ENCODE measurements at places on chromosomes 3 and 15.

GRCh38 chr15:46242935-46243334 lies 608.1 kb downstream of the SQOR start:
- DNase-seq: no peak

- no peak for DNase-seq
Observed at GRCh38 chr3:130533247-130533646, 16.3 kb downstream of the COL6A6 start.

- DNase-seq: no peak
Observed at GRCh38 chr3:8371085-8371551, 130.5 kb upstream of the LMCD1 start.

- no peak for DNase-seq
Observed at GRCh38 chr15:75508840-75509532, 57.5 kb upstream of the SIN3A start.

DNA sequence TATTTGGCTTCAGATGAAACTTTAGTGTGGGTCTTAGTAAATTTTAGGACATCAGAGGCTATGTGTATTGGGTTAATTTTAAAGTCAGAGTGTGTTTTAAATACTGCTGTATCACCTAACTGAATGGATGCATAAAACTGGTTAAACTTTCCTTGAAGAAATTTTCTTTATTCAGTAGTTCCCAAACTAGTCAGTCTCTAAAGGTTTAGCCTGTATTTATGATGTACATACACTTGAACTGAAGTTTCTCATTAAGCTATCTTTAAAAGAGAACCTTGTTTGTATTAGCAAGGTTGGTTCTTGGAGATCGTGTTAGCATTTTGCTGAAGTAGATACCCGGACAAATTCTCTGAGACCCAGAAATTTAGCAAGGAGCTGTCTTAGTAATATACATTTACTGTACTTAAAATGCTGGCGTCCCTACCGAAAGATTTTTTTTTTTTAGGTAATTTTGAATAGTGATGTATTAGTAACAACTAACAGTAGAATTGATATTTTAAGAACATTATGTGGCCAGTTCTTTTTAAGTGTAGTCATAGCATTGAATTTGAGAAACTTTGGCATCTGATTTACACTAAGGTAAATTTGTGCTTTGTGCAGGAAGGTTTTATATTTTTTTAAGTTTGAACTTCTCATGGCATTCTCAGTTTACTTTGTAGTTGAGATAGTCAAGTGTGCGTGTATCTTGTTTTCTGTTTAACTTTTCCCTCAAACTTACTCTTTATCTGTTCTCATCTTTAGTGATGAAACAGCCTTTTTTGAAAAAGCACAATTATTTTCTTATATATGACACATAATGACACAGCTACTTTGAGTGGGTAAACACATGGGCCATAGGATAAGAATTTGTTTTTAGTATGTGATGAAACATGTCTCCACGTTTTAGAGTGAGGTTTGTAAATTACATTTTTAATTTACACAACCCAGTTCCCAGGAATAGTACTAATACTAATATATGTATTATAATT lies 2.9 kb downstream of the DIPK2A start:
- no peak for DNase-seq

DNA sequence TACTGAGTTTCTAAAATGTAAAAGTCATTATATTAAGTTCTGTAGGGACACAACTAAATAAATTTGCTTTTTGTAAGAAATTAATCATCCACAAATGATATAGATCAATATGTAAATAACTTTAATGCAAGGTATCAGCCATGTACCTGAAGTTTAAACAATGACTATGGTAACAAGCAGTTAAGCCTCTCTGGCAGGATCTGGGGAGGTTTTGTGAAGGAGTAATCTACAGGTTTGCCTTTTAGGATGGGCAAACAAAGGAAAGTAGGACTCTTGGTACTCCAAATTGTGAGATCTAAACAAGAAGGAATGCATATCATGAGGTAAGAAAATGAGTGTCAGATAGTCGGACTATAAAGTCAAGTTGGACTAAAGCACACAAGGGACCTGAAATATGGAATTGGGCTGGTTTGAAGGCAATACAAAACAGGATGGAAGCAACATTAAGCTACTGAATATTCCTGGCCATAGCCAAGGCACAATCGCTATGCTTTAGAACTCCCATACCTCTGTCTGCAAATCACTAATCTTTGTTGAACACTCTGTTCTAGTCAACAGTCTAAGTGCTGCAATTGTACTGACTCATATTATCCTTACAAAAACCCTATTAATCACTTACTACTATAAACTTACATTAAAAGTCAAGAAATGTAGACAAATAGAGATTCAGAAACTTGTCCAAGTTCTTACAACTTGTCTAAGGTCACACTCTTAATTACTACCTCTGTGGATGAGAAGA lies 412.8 kb downstream of the DIPK2A start:
- DNase-seq: no peak

DNA sequence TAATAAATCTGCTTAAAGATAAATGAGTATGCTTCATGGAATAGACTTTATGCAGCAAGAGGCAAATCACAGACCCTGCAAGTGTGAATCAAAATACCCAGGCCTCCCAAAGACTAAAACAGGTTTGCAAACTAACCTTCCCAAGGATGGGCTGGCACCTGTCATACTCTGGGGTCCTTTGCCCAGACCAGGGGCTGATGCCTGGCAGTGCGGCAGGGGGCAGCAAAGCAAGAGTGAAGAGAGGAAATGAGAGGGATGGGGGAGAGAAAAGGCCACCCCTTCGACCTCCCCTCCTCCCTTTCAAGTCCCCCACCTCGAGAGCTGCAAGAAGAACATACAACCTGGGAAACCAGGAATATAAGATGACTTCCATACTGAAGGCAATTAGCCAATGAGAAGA lies 31.8 kb downstream of the XXYLT1 start:
- DNase-seq: no peak

DNA sequence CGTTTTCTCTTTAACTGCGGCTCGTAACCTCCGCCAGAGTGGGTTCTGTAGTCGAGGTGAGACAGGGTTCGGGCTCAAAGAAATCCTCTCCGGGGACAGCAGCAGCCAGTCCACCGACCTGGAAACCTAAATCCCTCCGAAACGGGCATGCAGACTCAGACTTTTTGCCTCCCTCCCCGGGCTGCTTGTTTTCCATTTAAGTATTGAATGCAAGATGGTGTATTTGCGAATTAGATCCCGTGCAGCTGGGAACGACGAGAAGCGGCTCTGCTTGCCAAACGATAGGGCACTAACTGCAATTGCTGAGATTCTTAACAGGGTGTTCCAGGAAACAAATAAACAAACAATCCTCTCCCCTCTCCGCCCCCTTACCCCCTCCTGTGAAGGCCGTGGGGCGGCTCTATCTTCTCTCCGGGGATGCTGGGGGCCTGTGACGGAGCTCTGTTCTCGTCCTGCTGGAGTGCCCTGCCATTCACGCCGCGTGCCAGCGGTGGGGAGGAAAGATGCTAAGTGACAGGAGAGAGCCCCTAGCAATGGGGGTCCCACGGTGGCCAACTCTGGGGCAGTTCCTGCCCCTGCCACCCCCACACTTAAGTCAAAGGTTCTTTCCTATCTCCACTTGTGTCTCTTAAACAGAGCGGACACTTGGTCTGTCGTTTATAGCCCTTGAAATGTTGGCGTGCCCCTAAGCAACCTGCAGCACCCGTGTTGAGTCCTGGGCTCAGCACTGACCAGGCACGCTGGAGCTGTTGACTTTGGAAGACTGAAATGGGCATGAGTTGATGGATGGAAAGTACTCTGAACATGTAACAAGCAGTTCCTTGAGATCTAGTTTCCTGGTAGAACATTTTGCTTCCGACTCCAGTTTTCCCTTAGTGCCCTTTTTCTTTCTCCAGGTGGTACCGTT lies 1.3 kb upstream of the ETV5 start:
- no peak for DNase-seq

DNA sequence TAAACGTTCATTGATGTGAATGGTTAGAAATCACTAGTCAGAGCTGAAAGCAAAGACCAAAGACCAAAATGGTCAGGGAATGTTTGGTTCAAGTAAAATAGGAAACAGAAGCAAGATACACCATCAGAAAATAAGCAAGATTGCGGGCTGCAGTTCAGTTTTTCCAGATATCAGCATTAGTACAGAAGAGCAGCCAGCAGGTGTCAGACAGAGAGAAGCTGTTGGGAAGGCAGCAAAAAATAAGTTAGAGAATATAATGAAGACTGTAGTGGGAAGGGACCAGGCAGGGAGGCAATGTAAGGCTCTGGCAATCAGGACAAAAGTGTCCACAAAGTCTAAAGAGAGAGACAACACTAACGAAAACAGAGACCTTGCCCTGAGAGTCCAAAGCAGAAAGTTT lies 639.4 kb upstream of the NAALADL2 start:
- no peak for DNase-seq

- DNase-seq: peak; percentile 46
Observed at GRCh38 chr15:64897345-64897985, 14.2 kb upstream of the ANKDD1A start.

DNA sequence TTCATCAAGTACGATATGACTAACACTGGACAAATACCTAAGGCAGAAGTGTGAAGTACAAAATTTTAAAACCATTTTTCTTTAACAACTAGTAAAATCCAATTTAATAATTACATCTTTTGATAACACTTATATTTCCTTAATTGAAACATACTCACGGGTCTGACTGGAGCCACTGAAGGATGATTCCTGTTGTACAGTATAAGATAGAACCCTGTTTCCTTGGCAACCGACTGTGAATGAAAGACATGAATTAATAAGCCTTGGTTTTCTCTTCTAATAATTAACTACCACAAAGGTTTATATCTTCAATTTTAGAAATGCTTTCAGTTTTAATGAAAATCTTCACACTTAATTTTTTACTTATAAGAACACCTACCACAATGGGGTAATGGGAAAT lies 19.4 kb downstream of the DHX36 start:
- DNase-seq: no peak

- DNase-seq: no peak
Observed at GRCh38 chr3:8574040-8574669, 70.4 kb downstream of the SSUH2 start.

GRCh38 chr3:66182246-66182645 lies 38.6 kb upstream of the SLC25A26 start:
- DNase-seq: no peak

GRCh38 chr3:19149368-19149767 lies 1.1 kb downstream of the KCNH8 start:
- peak; percentile 3 for DNase-seq

GRCh38 chr3:124592658-124593441 lies 137.4 kb upstream of the UMPS start:
- no peak for DNase-seq

DNA sequence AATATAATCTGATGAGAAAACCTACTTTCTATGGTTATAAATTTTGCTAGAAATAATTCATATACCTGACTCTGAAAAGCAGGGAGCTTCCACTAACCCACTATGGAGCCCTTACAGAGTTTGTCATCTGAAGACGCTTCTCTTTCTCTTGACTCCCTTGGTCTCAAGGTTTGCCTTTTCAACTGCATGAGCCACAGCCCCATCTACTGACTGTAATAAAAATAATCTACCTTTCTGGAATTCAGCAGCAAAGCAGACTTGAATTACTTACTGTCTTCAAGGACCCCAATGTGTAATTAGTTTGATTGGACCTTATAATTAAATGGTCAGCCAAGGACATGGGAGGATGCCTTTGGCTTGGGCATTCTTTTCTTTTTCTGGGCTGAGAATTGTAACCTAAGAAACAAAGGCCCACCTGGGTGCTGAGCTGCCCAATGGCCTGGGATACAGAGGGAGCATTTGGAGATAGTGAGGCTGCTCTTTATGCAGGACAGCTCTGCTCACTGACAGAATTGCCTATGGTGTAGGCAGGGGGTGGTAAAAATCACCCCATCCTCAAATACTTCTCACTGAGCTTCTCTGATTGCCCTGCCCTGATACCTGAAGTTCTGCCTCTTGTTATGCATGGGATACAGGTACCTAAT lies 178.6 kb upstream of the TRIM42 start:
- no peak for DNase-seq

- DNase-seq: no peak
Observed at GRCh38 chr3:147649475-147649874, 240.3 kb downstream of the ZIC1 start.

DNA sequence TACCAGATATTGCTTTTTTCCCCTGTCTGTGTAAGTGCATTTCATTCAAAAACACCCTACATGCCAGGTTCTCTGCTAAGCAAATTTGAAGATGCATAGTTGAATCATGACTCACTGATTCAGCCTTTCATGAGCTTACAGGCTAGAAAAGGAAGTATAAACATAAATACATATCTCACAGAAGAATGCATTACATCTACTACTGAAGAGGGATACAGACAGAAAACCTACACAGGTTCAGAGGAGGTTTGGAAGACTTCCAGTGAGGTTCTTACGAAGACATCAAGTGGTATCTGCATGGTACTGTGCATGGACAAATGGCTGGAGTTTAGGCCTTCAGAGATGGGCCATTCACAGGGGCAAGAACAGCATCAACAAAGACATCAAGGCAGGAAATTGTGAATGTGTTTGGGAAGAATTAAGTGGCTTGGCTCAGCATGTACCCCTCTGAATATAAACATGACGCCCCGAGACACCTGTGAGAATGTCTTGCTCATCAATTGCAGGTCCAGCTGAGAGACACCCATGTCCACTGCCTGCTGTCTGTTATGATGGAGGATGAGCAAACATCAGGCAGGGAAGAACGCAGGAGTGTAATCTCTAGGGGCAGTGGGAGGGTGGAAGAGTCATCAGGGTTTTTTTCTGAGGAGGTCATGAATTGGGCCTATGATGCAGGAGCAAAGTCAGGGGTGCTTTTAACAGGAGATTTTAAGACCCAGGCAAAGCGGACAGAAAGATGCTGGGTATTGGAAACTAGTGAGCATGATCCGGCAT lies 105.1 kb upstream of the GALNT15 start:
- no peak for DNase-seq

GRCh38 chr3:30810625-30811024 lies 83.8 kb downstream of the GADL1 start:
- DNase-seq: peak; percentile 13

DNA sequence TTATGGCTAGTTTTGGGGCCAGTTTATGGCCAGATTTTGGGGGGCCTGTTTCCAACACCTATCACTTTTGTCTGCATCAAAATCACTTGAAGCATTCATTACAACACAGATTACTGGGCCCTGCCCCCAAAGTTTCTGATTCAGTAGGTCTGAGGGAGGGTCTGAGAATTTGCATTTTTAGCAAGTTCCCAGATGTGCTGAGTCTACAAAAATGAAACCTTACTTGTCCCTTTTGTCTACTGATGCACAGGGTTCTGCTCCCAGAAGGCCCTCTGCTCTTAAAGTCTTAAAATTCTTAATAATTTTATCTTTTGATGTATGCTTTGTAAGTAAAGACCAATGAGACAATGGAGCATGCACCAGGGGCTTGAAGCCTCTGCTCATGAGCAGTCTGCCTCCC lies 146.0 kb downstream of the POLQ start:
- no peak for DNase-seq

DNA sequence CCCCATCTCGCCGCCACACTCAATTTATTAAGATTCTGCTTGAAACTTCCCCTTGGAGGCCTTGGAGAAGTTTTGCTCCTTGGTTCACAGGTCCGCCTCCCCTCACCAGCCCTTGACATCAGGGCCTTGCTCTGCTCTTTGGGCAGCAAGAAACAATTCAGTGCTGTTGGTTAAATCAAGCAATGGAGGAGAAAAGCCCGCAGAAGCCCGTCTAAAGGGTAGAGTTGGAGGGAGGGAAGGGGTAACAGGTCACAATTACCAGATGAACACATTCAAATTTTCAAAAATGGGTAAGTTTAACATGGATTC lies 429 bp downstream of the PARP9 start:
- DNase-seq: no peak

Measured in CD4-positive, alpha-beta T cell treated with Interferon gamma for 1 hour (primary cell).